ENCODE measurements at places on chromosomes 7 and 10.

- no peak for DNase-seq
These were observed 380.4 kb upstream of the SORCS1 start for GRCh38 chr10:107544706-107545520.

GRCh38 chr7:120462991-120463390, 190.0 kb downstream of the KCND2 start:
- no peak for DNase-seq

DNA sequence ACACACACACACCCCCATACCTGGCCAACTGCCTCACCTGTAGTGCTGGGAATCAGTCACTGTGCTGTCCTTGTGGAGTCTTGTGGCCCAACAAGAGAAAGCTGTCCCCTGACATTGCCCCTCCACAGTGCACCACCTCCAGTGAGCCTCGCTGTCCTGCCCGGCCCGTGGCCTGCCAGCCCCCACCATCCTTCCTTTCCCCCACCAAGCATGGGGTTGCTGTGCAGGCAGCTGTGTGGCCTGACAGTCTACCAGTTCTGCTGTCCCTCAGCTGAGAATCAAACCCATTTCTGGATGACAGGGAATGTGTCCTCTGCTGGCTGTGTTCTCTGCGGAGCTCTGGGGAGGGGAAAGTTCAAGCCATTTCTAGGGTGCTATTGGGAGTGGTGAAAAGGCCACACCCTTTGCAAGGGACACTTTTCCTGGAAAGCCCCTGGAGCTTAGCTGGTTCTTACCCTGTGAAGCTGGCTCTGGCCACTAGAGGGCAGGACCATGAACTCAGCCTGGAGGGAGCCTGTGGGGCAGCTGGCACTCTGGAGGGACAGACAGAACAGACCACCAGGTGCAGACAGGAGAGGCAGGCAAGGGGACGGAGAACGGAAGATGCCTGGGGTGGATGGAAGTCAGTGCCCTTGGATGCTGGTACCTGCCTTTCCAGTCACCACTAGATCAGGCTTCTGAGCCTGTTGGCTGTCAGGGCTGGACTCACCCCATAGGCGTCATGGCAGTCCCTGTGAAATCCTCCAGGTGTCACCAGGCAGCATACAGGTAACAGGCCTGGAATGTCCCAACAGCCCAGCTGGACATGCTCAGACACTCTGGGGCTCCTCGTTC, 10.5 kb upstream of the MTPAP start:
- peak; percentile 21 for DNase-seq

DNA sequence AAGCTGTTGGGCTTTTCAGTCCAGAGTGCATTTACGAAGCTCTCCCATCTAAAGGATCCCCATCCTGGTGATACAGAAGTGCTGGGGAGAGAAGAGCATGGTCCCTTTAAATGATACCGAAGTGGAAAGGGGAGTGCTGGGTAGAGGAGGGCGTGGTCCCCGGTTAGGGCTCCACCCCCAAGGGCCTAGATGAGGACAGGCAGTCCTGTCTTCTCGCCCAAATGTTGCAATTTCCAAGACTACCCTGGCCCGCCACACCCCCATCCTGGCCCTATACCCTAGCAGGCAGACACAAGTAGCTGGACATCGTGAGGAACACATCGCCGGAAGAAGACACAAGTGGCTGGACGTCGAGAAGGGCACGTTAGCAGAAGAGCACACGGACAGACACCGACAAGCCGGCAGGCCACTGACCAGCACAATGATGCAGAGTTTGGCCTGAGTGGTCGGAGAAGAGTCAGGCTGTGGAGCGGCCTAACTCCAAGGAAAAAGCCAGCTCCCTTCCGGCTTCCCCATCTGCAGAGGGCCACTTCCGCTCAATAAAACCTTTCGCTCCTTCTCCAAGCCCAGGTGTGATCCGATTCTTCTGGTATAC, 439.5 kb upstream of the NRP1 start:
- DNase-seq, result no peak

GRCh38 chr7:138738114-138738513, 37.0 kb upstream of the SVOPL start:
- no peak for DNase-seq

DNA sequence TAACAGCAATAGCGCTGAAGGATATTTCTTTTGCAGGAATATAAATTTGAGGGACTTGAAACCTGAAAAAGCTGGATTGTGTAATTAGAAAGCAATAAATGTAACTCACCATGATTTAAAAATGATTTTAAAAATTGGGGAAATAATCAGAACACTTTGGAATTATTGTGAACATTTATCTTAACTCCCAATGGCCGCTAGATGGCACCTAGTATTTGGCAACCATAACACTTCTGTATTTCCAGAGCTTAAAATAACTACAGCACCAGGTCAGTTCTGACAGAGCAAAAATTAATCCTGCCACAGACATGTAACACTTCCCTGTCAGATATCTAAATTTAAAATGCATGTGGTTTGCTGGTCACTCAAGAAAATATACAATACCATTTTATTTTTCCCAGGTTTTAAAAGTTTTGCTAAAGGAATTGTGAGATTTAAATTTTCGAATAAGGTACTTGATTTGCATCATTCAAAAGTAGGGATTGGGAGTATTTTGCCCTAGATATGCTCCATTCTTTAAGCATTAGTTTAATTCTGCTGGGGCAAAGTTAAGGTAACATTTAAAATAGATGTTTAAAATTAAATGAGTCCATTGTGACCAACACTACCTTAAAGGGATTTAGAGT, 144.5 kb downstream of the PPP1R3A start:
- no peak for DNase-seq

GRCh38 chr10:117609095-117609795, 66.7 kb downstream of the EMX2 start:
- DNase-seq, result no peak

DNA sequence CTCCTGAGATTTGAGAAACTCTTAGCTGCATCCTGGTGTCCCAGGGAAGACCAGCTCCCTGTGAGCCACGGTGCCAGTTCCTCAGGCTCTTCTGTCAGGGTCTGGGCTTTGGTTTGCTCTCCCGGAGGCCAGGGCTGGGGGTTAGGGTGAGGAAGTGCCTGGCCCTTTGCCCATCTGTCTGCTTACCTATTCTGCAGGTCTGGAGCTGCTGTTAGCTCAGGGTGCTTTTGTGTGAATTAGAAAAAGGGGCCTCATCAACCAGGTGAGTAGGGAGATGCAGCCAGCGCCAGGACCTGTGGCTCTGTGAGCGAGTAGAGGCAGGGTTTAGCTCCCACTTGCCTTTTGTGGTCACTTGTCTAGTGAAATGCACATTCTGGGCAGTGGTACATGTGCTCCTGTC, 109.4 kb downstream of the DOCK1 start:
- DNase-seq, result no peak

- no peak for DNase-seq
These were observed 44.8 kb downstream of the CALML3 start for GRCh38 chr10:5569568-5569967.

- no peak for DNase-seq
These were observed 715.5 kb upstream of the GALNT17 start for GRCh38 chr7:70416347-70416985.

DNA sequence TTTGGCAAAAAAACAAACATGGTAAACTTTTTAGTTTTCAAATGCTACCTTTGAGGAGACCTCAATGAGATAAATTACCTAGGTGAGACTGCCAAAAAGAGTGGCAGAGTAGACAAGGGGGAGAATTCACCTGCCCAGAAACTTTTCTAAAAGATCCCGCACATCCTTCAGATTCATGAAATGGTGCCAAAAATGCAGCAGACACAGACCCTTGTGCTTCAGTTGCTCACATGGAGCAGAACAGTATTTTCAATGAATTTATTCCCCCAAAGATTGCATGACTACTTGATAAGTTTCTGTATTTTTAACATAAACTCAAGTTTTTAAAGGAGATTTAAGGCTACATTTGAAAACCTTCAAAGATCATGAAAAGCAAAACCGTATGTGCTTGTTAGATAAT, 270.0 kb downstream of the TRIL start:
- no peak for DNase-seq

GRCh38 chr10:112349521-112350085, 24.3 kb upstream of the ACSL5 start:
- no peak for DNase-seq

GRCh38 chr10:12704488-12704887, 297.0 kb downstream of the CCDC3 start:
- DNase-seq, result no peak

DNA sequence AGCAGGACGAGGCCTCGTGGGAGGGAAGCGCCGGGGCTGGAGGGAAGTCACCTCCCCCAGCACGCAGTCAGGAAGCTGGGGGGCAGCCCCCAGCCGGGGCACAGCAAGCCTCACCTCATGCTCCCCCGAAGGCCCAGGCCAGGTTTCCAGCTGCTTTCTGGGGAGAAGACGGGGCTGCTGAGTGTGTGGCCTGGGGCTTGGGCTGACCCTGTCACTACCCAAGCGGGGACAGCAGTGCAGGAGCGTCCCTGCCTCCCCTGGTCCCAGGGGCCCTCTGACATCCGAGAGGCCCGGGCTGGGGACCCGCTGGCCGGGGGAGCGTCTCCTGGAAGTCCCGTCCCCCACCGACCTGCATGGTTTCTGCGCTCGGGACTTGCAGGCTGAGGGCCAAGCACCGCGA, 19.7 kb upstream of the NKX6-2 start:
- no peak for DNase-seq

DNA sequence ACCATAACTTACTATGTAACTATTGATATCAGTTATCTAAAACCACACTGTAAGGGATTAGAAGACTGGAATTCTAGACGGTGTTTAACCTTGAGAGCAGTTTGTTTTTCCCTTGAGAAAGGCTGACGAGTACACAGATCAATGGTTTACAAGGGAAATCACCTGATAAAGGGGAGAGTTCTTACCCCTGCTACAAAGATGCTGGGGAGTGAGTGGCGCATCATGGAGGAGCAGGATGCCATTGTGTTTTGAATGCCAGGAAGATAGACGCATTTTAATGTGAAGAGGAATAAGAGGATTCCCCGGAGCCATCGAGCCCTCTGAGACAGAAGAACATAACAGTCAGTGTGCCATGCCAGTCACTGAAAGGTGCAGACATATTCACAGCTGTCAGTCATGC, 145.2 kb downstream of the PKD1L1 start:
- no peak for DNase-seq

GRCh38 chr7:156610130-156610529, 30.4 kb upstream of the RNF32 start:
- DNase-seq, result no peak

- no peak for DNase-seq
These were observed 8.0 kb downstream of the TNS3 start for GRCh38 chr7:47573758-47574481.

GRCh38 chr7:91784469-91784868, 96.0 kb downstream of the MTERF1 start:
- no peak for DNase-seq

DNA sequence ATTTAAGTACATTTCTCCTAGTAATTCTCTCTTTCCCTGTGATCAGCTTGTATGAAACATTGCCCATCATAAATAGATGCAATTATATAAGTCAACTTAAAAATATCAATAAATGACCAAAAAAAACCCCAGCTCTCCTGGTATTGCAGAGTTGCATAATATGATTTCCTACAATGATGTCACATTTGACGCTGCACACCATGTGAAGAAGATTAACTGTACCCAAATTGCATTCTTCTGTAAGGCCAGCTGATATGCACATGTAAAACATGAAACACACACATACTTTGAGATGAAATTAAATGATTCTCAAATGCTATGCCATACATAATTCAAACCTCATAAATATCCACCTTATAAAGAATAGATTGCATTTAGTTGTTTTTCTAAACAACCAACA, 115.5 kb downstream of the AGMO start:
- DNase-seq, result no peak

DNA sequence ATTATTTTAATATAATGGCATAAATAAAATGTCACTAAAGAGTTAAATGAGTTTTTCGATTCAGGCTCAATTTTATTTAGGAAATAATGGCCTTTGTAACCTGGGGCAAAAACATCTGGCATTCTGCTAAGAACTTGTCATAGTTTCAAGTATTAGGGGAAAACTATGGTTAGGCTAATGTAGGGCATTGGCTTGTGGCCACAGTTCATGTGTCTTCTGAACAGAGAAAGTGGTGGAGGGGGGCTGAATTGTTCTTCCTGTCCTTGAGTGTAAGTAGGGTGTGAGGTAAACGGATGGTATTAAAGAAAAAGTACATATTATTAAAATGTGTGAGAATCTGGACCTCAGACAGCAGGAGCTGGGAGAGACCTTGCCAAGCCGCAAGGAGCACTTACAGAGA, 69.1 kb upstream of the KLF14 start:
- no peak for DNase-seq

DNA sequence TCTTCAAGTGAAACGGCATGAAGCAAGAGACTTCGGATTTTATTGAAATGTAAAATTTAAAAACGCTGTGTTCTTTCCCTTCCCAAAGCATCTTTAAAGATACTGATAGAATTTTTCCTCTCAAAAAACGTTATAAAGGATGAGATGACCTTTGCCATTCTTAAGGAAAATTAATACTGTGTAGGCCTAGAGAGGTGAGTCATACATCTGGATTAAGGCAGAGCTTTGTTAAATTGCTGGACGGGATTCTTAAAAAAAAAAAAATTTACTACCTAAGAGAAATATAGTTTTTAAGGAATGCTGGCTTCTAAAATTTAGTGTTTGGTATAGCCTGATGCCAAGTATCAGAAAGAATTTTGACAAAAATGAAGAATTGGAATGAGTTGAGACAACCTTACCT, 6.3 kb upstream of the HBP1 start:
- DNase-seq, result no peak

- no peak for DNase-seq
These were observed 84.5 kb downstream of the FZD1 start for GRCh38 chr7:91348711-91349110.

DNA sequence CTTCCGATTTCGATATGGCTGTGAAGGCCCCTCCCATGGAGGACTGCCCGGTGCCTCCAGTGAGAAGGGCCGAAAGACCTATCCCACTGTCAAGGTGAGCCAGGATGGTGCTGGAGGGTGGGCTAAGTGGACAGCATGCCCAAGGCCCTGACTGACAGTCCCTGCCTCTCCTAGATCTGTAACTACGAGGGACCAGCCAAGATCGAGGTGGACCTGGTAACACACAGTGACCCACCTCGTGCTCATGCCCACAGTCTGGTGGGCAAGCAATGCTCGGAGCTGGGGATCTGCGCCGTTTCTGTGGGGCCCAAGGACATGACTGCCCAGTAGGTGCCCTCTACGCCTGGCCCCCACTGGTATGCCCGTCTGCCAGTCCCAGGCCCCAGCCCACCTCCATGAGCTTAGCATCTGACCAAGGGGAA, 1.2 kb downstream of the NFKB2 start:
- no peak for DNase-seq

DNA sequence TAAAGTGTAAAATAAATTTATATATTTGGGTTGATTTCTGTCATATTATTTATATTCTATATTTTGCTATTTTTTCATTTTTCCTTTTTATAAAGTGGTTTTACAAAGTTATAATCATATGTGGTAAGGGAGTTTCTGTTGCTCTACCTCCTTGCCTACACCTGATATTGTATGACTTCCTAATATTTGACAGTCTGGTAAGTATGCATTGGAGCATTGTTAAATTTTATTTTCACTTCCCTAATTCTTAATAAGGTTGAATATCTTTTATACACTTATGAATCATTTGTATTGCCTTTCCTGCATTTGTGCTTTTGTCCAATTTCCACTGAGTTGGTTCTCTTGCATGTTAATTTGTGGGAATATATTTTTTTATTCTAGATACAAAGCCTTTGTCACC, 492.4 kb downstream of the GRID1 start:
- no peak for DNase-seq
